ENCODE measurements at places on chromosomes 6 and 20.

GRCh38 chr6:3340358-3340802 lies 81.6 kb downstream of the PSMG4 start:
- no peak for DNase-seq

DNA sequence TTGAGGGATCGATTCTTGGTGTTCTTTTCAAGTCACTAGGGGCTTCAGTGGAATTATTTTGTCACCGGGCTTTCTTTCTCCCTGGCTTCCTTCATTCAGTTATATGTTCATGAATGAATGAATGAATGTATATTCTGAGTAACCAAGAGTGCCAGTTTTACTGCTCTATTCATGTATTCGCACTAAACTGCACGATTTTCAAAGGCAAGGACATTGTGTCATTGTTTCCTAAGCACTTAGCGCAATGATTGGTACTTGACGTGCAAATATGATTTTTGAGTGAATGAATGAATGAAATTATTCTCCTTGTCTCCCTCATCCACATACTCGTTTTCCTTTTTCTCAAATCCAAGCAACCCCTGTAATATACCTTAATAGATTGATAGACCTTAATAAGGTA lies 822 bp downstream of the AFG1L start:
- DNase-seq: no peak

- DNase-seq: no peak
Measured at GRCh38 chr6:151326116-151326825, 65.1 kb downstream of the ZBTB2 start.

DNA sequence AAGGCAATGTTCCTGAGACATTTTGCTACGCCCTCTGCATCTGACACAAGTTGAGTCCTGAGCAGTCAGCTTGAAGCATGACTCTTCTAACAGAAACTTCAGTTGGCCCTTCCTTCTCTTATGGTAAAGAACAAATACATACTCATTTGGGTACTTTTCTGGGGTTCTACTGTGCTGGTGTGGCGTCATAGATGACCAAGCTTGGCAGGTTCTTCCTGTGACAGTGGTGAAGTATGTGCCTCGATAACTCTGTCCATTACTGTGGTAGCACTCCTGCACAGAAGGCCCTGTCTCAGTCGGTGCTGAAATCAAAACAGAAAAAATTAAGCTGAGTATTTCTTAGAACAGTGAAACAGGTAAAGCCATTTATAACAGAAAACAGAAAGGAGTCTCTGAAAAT lies 152.5 kb downstream of the SLC22A3 start:
- no peak for DNase-seq

GRCh38 chr6:80488190-80488589 lies 381.7 kb downstream of the BCKDHB start:
- no peak for DNase-seq

DNA sequence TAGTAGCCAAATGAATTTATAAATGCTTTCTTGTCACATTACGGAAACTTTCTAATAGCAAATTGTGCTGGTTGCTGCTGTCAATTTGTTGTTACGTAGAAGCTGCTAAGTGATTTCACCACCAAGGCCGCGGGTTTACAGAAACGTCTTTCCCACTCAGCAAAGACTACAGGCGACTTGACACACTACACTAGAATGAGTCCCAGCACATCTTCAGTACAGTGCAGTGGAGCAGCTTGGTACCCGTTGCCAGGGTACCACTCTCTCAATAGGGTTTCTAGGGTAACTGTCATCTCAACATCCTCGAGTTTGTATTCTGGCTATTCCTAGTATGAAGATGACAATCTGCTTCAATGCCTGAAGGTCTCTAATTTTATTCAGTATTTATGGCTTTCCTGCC lies 22.7 kb upstream of the ZDHHC14 start:
- DNase-seq: no peak

GRCh38 chr6:158361961-158362669 lies 49.9 kb downstream of the TULP4 start:
- DNase-seq: no peak

DNA sequence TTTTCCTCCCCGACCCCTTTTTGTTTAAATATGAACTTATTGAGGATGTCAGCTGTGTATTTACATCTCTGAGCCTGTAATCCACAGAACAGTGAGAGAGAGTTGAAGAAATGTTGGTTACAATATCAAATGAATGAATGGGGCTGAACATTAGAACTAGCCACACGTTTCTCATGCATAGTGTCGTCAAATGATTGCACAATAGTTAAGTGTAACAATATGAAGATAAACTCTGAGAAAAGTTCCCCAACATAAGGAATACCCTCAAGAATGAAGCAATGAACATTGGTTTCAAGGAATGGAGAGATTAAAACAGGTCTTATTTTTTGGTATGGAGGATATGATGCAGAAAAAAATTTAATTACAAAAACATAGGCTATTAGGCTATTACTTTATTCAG lies 100.5 kb upstream of the DTNBP1 start:
- DNase-seq: no peak

DNA sequence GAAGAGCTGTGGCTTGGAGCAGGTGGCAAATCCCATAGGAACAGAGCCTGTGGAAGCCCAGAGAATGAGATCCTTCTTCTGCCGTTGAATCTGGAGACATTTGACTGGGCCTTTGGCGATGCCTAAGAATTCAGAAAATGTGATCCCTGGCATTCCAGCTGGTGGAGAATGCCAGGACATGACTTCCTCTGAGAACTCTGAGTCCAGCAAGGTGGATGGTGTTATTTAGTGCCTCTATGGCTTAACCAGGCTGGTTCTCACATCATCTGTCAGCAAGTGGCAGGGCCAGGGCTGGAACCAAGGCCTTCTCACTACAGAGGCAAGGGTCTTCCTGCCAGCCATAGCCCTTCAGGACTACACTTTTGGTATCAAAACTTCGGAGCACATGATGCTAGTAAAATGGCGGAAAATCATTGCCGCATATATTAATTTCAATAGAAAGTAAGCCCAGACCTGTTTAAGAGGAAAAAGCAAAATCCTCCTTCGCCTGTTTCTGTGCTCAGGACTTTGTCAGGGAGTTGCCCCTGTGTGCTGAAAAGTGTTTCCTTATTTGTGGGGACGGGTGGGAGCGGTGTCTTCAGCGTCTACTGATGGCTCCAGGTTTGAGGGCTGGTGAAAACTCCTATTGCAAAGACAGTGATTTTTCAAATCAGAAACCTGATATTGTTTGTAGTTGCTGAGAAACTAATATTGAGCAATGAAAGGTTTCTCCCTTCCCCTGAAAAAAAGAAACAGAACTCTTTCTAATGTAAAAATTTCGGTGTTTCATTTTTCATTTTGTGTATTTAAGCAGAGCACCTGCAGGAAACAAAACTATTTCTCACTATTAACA lies 23.9 kb downstream of the DUSP22 start:
- no peak for DNase-seq

DNA sequence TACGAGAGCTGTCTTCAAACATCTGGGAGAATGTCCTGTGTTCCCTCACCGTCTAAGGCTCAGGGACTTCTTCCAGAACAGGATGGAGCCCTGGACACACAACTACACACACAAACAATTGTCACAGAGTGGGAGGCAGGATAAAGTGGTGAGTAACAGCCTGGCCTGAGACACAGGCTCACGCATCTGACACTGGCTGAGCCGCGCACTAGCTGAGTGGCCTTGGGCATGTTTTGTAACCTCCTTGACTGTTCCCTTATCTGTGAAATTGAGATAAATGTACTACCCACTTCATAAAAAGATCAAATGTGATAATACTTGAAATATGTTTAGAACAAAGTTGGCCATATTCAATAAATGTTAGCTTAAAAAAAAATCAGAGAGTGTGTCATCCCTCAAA lies 132.4 kb upstream of the ARMC2 start:
- no peak for DNase-seq

DNA sequence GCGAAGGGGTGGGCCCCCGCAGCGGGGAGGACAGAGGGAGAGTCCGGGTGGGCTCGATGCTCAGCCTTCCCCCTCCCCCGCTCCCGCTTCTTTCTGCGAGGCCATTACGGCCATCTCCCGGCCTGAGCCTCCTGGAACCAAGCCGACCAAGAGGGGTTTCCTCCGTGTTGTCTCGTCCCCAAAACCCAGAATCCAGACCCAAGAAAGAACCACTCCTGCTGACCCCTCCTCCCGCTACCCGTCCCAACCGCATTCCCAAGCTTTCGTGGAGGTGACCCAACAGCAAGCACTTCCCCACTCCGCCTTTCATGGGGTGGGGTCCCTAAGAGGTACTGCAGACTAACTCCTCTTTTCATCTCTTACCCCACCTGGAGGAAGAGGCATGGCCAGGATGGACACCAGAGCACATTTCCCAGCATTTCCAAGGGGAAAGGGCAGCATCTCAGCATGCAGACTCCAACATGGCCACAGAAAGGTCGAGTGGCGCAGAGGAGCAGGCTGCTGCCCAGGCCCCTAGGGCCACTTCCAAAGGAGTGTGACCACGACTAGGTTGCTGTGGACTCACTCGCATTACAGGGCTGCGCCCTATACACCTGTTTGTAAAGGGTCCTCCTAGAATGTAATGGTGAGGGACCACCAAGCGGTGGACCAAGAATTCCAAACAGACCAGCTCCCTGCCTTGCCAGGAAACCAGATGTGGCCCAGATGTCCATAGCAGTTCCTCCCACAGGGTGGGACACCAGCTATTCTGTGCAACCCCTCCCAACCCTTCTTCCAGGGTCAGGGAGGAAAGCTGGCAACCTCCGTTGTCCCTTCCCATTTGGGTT lies 53.4 kb downstream of the MRPL14 start:
- DNase-seq: no peak

DNA sequence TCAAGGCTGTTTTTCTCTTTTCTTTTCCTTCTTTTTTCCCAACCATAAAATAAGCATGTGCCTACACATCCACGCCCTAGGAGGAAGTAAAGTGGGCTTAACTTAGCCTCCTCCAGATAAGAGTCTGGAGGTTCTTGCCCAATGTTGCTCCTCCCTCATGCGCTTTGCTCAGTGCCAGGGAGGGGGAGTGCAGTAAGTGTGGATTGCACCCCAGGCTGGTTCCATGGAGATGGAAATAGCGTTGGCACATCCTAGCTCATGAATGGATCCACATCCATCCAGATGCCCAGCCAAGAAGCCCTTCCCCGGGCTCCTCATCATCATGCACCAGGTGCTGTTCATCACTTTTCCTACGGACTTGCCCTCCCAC lies 58.2 kb downstream of the NEDD9 start:
- no peak for DNase-seq

- DNase-seq: no peak
Measured at GRCh38 chr6:87540539-87540938, 49.2 kb downstream of the RARS2 start.

DNA sequence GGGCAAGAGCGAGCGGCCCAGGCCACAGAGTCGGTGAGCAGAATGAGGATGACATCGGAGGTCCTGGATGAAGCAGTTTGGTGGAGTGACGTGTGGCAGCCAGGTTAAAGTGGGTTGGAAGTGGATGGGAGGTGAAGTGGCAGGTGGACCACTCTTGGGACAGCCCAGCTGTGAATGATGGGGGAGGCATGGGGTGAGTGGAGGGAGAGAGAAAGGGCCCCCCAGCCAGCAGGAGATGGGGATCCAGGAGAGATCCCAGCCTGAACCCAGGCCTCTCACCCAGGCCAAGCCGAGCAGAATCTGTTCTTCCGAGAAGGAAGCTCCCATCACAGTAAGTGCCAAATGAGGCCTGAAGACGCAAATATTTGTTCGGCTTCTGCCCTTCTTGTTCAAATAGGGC lies 27.0 kb upstream of the SLC32A1 start:
- DNase-seq: no peak

DNA sequence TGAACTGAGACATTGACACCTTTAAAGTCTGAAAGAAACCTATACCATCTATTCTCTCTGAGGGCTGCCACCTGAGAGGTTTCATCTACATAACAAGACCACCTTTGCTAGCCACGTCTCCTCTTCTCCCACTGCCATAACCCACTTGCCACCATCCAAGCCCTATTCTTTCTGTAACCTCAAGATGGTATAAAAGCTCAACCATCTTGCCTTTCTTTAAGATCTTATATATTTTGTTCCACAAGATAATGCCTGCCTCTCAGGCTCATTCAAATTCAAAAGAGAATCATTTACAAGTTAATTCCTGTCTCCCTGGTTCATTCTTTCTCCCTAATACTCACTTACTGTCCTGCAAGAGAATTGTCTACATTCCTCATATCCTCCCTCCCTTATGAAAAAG lies 192.5 kb downstream of the OTOR start:
- no peak for DNase-seq

DNA sequence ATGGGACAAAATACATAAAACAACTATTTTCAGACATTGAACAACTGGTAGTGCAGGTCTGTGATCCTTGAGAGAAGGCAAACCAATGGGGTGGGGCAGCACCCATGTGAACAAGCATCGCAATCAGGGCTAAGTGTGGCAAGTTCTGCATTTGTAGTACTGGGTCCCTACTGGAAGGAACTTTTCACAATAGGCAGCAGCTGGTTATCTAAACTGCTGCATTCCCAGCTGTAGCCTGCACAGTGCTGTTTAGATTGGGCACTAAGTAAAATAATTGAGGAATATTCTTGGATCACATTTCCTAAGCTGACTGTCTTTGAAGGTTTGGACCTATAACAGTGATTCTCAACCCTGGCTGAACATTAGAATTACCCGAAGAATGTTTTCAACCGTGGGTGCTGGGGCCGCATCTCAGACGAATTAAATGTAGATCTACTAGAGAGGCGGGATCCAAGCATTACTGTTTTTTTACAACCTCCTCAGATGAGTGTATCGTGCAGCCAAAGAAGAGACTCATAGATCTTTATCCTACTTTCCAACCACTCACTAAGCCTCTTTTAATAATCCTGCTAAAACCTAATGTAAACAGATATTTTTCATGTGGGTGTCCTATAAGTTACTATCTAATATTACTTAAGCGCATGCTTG lies 12.4 kb upstream of the MAP3K4 start:
- no peak for DNase-seq

DNA sequence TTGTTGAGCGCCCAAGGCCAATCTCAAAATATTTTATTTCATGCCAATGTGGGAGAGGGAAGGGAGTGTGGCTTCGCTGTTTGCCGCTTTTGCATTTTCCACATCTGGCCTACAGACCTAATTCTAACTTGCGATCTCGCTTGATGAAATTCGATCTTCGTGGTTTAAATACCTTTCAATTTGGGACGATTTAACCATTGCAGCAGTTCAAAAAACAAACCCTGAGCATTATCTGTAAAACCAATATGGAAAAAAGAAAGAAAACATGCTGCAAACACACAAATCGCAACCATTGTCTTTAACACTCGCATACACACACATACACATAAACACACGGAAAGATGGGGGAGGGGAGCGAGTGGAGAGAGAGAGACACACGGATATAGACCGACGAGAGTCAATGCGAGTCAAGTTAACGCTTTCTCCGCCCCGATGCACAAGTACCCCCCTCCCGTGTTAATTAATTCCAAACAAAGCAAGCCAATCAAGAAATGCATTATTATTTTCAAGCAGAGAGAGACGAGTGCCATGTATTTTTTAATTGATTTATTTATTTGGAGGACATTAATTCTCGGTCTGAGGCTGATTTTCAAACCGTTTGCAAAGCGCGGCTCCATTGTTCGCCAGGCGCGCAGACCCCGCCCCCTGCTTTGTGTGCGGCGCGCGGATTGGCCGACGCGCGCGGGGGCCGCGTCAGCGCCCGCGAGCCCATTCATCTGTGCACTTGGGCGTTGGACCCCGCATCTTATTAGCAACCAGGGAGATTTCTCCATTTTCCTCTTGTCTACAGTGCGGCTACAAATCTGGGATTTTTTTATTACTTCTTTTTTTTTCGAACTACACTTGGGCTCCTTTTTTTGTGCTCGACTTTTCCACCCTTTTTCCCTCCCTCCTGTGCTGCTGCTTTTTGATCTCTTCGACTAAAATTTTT lies at the start of gene MARCKS:
TSS of gene MARCKS (plus strand) at position 721 of the 931 bp plus-strand sequence. CDS start 401 bp downstream, outside the sequence.
- DNase-seq: no peak

All from activated CD4-positive, alpha-beta T cell treated with anti-CD3 and anti-CD28 coated beads, Interleukin-2, amount 50 U/mL, for 24 hours (primary cell).